Midbrain (tissue), 1 donor: ENCODE measurements at places on chromosomes 6 and 20.
A peak's percentile ranks its signal among the peaks of the same experiment; 100 is the strongest.

DNA sequence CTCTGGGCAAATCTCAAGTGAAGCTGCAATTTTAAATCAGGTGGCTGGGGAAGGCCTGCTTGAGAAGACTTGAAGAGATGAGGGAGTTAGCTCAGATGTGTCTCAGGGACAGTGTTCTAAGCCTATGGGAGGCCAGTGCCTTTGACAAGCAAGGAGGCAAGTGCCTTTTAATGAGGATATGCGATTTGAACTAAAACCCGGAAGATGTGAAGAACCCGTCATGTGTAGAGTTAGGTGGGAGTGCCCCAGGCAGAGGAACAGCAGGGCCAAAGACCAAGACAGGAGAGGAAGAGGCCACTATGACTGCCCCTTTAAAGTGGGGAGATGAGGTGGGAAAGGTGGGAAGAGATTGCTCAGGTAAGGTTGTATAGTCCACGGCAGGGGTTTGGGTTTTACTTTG is 71.9 kb downstream of the SLX4IP start:
- no peak for DNase-seq

- DNase-seq: no peak
Measured at GRCh38 chr6:45997875-45998506, 17.7 kb downstream of the CLIC5 start.

DNA sequence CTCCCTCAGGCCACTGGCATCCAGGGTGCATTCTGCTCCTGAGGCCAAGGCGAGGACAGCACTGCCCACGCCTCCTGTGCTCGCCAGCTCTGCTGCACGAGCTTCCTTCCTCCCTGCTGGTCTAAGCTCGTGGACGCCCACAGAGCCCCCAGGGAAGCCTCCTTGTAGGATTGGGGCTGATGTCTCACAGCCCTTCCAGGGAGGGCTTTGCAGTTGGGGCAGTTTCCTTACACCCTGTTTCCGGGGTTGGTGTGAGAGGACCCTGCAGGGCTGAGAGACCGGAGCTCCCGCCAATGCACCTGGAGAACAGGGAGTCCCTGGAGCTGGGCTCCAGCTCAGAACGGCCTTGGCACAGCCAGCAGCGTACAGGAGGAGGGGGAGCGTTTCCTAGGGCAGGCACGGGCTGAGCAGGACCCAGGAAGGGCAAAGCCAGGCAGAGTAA is 172.4 kb upstream of the PDE10A start:
- DNase-seq: no peak

GRCh38 chr6:6007366-6008088 is 802 bp upstream of the NRN1 start:
- no peak for DNase-seq

- no peak for DNase-seq
Measured at GRCh38 chr6:15962449-15962764, 166.5 kb upstream of the MYLIP start.

GRCh38 chr6:43185391-43185985 is 3.5 kb downstream of the CUL9 start:
- DNase-seq: no peak

- no peak for DNase-seq
Measured at GRCh38 chr6:34115403-34115795, 30.5 kb downstream of the GRM4 start.

DNA sequence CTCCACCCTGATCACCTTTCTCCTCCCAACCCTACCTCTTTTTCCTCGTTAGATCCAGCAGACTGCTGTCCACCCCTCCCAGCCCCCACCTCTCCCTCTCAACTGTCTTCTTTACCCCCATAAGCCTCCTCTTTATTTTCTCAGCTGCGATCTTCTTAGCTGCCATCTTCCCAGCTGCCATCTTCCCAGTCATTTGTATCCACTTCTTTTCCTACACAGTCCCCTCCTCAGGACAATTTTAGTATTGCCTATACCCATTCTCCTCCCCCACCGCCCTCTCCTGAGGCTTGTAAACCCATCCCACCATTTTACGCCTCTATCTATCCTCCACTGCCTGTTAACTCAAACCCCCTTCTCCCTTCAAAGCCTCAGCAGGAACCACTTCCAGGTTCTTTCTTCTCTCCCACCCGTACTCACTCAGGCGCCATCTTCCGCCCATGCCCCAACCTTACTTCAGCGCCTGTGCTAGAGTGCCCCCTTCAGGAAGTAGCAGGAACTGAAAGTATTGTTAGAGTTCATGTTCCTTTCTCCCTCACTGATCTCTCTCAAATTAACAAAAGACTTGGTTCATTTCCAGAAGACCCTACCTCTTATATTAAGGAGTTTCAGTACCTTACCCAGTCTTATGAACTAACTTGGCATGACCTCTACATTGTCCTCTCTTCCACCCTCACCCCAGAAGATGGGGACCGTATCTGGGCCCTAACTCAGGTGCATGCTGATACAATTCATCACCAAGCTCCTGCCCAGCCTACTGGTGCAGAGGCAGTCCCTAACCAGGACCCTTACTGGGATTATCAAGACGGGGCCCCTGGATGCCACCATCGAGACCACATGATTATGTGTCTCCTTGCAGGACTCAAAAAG is 236.0 kb downstream of the ADGRG6 start:
- DNase-seq: no peak

DNA sequence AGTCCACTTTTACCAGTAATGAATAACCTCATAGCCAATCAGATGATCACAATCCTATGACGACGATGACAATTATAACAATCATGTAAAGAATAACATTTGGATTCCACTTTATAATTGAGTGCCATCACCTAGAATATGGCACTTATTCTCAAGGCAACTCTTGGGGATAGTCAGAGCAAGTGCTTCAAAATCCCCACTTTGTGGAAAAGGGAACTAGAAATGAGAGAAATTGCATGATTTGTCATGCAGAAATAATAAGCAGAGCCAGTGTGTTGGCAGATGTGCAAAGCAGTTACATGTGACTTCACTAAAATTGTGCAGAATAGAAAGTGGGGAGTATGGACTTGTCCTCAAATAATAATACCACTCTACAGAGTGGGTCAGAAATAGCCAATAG is 41.3 kb downstream of the FRK start:
- no peak for DNase-seq

GRCh38 chr20:13128173-13128572 is 92.9 kb upstream of the ISM1 start:
- no peak for DNase-seq

- peak; percentile 27 for DNase-seq
Measured at GRCh38 chr6:159871241-159871640, 19.5 kb upstream of the MAS1 start.

DNA sequence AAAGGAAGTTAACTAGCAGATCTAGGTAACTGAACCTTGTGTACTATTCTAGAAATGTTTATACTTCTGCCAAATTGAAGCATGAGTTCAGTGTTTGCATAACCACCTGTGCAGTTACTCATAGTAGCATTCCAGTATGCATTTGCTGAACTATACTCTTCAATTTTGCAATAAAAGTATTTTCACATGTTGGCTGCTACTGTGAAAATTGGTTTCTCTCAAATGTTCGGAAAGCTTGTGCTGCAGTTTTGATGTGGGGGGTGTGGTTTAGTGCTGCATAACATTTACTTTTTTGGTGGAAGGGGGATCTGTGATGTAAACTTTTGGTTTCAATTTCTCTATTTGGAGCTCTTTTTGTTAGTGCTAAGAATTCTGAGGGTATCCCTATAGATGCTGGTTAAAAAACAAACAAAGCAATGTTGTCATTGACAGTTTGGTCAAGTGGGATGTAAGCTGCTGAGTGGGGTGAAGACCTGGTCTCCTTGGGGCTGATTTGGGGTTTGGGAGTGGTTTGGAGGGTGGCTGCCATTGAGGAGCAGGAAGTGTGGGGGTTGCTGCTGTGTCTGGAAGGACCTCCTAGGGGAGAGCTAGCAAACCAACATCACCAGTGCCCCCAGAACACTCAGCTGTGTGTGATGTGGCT is 87.8 kb downstream of the CARMIL1 start:
- no peak for DNase-seq

GRCh38 chr6:21220271-21220987 is 373.1 kb upstream of the SOX4 start:
- DNase-seq: no peak

GRCh38 chr6:54700158-54700557 is 146.4 kb upstream of the FAM83B start:
- no peak for DNase-seq
